CD8-positive, alpha-beta memory T cell (primary cell): ENCODE measurements at places on chromosomes 2 and 18.
A peak's percentile ranks its signal among the peaks of the same experiment; 100 is the strongest.

DNA sequence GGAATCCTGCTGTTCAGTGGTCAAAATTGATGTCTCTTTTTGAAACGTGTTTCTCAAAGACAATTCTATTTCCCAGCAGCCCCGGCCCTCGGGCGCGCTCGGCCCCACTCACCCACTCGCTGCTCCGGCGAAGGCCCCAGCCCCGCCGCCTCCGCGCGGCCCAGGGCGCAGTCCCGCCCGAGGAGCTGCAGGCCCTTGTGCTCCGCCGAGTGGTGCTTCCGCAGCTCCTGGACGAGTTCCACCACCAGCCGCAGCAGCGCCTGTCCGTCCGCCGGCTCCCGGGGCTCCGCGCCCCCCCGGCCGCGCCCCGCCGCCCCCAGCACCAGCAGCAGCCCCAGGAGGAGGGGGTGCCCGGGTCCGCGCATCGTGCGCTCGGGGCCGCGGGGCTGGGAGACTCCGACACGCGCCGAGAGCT lies 413 bp downstream of the ALKAL2 start:
- DNase-seq = no peak

GRCh38 chr2:240954436-240955305 lies 43.7 kb upstream of the SNED1 start:
- no peak for DNase-seq

DNA sequence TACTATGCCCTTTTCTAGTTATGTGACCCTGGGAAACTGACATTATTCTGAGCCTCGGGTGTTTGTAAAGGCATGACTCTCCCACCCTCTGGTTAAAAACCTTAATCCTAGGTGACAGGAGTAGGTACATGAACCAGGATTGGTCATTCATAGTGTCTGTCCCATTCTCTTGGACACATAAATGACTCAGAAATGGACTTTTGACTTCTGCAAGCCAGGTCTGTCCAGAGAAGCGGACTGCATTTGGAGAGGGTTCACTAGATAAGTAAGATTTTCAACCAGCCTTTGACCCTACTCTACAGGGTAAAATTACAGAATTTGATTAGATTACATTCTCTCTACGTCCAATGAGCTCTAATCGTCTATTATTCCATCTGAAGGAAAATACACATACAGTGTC lies 285.9 kb downstream of the DPP10 start:
- DNase-seq = no peak

GRCh38 chr18:76167410-76167809 lies 327.6 kb downstream of the ZNF516 start:
- no peak for DNase-seq

DNA sequence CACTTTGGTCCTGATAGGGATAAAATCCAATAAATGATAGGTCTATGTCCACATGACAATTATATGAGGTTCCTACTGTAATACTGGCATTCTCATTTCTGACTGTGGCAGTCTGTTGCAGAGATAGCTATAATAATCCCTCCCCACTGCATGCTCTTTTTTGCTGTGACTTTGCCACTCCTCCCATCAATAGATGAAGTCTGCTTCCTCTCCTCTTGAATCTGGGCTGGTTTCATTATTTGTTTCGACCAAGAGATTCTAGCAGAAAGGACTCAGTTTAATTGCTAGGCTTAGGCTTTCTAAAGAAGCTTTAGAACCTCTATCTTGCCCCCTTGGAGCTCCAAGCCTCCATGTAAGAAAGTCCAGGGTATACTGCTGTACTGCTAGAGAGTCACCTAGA lies 23.3 kb upstream of the CREB1 start:
- DNase-seq = no peak

GRCh38 chr18:76750269-76750668 lies 72.1 kb upstream of the ZNF236 start:
- no peak for DNase-seq

DNA sequence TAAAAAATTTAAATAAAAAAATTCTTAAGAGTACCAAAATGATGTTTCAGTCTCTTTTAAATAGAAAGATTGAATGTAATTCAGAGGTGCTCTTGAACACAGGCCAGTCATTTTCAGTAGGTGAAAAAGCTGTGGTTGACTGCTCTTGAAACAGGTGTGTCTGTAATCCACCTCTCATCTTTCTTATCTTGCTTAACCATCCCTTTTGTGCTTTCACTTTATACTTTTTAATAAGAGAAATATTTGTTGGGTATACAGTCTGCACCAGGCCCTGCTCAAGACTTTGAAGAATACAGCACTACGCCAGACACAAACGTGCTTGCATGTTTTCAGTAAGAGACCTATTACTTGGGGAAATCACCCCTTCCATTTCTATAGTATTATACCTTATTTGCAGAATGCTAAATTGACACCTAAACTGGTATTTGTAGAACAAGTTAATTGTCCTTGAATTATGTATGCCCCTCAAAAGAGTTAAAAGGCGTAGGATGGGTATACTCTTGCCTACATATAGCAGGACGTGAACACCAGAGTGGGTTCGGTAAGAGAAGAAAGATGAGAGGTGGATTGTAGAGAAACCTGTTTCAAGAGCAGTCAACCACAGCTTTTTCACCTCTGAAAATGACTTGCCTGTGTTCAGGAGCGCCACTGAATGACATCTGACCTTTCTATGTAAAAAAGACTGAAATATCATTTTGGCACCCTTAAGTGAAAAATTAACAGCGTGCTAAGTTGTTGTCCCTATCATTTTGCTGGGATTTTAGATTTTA lies 4.0 kb upstream of the RTN4 start:
- DNase-seq = no peak

- no peak for DNase-seq
Observed at GRCh38 chr18:45635893-45636509, 20.7 kb downstream of the SLC14A2 start.

- no peak for DNase-seq
Observed at GRCh38 chr2:201715459-201715858, 17.0 kb upstream of the MPP4 start.

GRCh38 chr2:125259451-125259850 lies 1234.4 kb downstream of the CNTNAP5 start:
- no peak for DNase-seq

DNA sequence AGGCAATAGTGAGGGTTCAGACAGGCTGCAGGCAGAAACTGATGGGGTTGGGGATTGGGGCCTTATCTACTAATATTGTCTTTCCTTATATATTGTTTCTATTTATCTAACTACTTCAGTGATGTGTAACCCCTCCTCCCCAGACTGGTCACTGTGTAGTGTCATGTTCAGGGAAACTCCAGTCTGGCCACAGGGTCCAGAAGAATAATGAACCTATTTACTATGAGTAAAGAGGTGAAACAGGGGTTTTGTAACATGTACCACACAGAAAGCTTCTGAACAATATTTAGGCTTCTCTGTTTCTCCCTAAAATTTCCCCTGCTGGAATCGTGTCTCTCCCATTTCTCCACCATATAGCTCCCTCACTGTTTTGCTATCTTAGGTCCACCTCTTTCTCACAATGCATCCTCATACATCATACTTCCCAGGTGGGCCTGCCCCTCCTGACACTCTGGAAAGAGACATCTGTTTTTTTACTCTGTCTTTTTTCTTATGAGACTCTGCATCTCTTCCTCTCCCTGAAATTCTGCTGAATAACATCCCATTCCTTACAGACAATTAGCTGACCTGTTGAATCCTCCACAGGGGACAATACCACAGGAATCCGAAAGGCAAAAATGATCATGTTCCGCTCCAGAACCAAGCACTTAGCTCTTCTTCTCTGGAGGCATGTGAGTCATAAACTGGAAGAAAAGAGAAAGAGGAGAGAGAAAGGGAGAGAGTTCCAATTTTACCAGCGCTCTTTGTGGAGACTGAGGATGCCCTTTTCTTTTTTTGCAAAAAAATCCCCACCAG lies 154.8 kb downstream of the ZEB2 start:
- no peak for DNase-seq

GRCh38 chr2:15507697-15508096 lies 53.4 kb downstream of the NBAS start:
- no peak for DNase-seq

GRCh38 chr18:56988022-56988421 lies 158.9 kb upstream of the BOD1L2 start:
- DNase-seq = no peak

DNA sequence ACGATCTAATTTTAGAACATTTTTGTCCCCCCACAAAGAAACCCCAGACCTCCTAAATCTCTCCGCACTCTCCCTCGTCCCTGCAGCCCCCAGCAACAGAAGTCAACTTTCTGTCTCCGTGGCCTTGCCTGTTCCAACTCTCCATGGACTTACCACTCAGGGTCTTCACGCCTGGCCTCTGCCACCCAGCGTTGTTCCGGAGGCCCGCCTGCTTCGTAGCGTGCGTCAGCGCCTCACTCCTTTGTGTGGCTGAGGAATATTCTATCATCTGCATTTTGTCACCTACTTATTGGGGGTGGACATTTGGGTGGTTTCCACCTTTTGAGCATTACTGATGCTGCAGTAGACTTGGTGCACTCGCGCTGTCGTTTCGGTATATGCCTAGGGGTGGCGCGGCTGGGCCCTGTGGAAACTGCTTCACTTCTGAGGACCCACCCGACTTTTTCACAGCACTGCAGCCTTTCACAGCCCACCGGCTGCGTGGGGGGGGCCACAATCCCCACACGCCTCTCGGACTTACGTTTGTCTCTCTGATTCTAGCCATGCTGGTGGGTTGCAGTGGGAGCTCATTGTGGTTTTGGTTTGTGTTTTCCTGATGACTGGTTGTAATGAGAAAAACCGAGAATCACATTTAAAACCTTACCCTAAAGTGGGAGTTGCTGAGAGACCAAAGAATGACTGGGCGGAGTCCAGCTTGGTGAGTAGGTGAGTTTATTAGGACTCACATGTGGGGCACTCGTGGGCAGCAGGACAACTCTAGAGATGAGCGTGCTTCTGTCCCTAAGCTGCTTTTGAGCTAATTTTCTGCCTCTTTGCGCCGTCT lies 1.4 kb upstream of the HSBP1L1 start:
- DNase-seq = no peak

DNA sequence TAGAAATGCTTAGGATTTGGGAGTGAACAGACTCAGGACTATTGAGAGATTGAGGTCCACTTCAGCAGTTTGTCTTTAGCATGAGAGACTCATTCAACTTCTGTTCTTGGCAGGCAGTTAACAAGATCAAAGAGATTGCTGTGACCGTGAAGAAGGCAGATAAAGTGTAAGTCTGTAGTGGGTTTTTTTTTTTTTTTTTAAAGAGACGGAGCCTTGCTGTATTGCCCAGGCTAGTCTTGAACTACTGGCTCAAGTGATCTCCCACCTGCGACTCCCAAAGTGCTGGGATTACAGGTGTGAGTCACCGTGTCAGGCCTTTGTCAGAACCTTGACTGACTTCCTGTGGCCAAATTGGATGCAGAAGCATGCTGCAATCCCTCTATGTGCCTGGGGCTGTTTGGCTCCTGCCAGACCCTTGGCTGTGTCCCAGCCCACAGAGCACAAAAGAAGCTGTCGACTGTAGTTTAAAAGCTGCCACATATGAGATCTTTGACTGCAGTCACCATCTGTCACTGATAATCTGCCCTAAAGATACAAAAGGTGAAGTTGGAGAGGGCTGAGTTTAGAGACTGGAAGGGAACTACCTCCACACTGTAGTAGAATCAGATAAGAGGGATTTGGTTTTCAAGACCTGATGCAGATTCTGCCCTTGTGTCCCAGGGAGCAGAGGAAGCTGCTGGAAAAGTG lies 9.9 kb downstream of the CCT7 start:
- no peak for DNase-seq

DNA sequence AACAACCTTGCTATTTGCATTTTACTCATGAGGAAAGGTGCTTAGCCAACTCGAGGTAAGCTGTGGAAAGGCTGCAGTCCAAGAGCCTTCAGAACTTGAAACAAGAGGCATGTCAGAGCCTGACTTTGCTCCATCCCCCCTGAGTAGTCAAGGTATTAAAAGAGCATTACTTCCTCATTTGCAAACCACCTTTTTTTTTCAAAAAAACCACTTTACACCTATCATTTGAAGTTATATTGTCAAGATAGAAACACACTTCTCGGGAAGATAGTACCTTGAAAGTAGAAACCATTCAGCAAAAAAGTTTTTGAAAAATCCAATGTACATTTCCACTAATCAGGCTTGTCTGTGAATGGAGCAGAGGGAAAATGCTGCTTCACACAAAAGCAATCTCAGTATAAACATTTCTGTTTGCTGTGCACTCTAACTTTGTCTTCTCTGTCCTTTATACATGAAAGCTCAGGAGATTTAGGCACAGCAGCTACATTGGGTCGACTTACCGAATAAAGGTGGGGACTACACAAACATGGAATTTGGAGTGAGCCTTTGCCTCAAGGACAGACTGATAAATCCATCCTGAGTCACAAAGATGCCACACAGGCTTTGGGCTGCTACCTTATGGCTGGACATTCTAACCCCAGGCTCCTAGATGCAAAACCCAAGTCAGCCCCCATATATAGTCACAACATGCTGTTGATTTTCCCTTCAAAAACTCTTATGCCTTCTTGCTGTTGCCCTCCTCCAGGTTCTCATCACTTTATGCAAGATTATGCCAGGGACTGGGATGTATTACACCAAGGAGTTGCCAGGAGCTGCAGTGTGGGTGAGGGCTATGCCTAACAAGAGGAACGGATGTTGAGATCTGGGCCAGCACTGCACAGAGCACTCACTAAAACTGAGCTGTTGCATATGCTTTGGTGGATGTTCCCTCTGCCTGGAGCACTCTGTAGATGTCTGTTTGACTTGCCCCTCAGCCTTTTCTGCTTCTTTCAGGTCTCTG lies 41.4 kb upstream of the EML4 start:
- DNase-seq = peak; percentile 61

- no peak for DNase-seq
Observed at GRCh38 chr2:235162082-235162836, 210.4 kb downstream of the SH3BP4 start.

- DNase-seq = no peak
Observed at GRCh38 chr2:28477087-28477486, 18.8 kb upstream of the PLB1 start.

GRCh38 chr18:61352611-61353010 lies 19.4 kb downstream of the CDH20 start:
- DNase-seq = no peak

- DNase-seq = no peak
Observed at GRCh38 chr2:134233728-134234136, 20.1 kb upstream of the MGAT5 start.

DNA sequence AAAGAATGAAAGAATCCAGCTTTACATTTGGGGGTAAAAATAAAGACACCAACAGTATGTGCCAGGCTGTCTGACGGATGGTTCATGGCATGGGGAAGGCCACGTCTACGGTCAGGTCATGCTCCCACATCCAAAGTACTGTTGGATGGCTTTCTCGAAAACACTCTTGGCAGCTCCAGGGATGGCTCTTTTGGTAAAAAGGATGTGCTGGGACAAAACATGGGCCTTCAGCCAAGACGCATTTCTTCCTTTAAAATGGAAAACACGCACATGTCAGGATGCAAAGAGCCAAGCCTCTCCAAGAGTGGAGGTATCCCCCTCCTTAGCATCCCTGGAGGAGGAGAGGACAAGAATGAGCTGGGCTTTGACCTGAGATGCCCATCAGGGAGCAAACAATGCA lies 376.5 kb upstream of the KLHL29 start:
- no peak for DNase-seq

- no peak for DNase-seq
Observed at GRCh38 chr2:11357428-11357972, 13.1 kb upstream of the ROCK2 start.

DNA sequence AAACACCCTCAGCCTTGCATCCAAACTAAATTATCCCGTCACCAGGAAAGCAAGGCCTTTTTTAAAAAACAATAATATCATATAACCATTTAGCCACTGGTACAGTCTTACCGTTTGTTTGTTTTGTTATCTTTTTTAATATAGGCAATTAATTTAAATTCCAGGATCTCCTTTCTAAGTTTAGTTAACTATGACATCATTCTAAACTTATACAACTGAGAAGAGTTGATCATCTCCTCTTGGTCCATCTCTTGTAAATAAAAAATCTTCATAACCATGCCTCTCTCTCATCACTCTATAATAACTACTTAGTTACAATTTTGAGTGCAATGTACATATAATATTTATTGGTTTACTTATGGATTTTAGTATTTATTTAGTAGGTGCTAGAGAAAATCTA lies 46.2 kb downstream of the RND3 start:
- DNase-seq = no peak
